ENCODE measurements at places on chromosomes 5 and 9. TPM values are rescaled to one million over a fixed set of nuclear protein-coding genes. Genes with fewer than 3 reads are reported as not detected.

DNA sequence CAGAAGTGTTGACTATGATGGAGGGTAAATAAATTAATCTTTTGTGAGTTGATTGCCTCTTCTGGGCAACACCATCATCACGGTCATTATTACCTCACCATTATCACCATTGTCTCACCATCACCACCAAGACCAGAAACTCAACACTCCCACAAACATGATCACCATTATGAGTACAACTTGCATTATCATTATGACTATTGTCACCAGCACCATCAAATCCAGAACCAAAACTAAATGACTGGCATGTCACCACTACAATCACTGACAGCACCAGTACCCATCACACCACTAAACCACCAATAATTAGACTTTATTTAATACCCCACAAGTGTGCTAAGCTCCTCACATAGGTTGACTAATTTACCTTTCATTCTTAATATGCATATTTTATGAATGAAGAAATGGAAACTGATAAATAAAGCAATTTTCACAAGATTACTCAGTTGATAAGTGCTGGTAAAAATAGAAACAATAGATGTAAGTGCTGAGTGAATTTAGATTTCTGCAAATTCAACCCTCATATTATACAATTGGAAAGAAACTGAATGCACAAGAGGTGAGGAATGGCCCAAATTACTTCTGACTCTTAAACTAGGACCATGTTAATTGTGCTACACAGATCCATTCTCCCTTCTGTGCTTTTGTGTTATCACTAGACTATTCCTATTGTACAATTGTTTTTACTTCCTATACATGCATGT, 517.8 kb upstream of the PAPPA start:
- DNase-seq, result no peak

DNA sequence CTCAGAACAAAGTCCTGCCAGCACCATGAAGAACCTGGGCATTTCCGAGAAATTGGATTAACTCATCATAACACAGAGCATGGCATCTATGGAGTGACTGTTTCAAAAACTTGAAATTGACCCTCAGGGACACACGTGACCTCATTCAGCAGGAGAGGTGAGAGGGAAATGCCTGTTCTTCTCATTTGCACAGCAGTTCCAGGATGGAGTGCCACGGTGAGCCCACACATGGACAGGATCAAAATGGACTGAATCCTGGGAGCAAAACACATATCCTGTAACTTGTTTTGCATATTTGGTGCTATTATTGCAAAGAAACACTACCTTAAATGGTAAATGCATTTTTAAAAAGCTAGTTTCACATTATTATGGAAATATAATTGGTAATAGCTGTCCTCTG, 256.1 kb upstream of the IRX2 start:
- no peak for DNase-seq

DNA sequence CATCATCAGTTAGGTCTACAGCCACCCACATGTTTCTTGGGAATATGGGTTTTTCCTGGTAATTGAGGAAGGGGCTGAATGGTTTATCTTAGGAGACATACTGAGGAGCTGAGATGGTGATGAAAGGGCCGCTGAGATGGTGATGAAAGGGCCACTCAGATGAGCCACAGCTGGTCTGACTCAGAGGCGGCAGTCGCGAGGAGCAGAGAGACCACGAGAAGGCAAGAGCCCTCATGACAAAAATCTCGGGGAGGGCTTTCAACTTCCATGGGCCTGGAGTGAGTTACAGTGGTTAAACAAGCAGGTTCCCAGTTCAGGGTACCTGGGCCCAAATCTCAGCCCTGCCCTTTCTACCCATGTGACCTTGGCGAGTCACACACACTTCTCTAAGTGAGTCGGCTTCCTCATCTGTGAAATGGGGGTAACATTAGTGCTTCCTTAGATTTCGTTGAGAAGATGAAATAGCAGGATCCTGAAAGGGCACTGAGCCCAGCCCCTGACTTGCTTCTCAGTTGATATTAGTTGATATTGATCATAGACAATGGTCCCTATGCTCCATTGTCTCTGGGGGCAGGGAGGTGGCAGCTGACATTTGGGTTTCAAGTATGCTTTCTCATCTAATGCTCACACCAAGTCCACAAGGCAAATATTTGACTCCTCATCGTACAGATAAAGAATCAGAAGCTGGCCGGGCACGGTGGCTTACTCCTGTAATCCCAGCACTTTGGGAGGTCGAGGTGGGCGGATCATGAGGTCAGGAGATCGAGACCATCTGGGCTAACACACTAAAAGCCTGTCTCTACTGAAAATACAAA, 169.5 kb downstream of the RGS3 start:
- DNase-seq, result no peak

DNA sequence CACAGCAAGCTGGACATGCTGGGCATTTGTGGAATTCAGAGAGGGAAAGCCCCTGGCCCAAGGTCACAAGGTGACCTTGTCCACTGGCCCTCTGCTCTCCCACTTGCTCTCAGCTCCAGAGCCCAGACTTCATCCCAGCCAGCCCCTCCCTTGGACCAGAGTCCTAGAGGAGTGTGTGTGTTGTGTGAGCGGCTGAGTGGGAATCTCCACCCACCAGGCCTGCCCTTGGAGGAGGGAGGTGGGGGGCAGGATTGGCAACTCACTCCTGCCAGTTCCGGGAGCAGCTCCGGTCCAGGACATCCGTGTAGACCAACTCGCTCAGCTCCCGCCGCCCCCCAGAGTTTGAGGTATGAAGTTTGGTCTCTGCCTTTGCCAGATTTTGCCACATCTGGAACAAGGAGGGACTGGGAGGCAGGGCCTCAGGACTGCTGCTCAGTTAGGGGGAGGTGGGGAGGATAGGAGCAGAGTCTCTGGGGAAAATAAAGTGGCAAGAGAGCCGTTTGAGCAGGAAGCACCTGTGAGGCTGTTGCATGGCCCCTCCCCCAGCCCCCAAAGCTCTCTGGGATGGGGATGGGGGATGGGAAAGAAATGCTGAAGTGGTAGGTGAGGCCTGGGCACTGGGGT, 1.4 kb downstream of the MZB1 start:
- no peak for DNase-seq

Gene PCDHGB1
- 6.9 TPM for total RNA-seq

- no peak for DNase-seq
These were observed 79.3 kb upstream of the MAP3K1 start for GRCh38 chr5:56735849-56736641.

Gene SPATA31D4
- not detected for total RNA-seq

DNA sequence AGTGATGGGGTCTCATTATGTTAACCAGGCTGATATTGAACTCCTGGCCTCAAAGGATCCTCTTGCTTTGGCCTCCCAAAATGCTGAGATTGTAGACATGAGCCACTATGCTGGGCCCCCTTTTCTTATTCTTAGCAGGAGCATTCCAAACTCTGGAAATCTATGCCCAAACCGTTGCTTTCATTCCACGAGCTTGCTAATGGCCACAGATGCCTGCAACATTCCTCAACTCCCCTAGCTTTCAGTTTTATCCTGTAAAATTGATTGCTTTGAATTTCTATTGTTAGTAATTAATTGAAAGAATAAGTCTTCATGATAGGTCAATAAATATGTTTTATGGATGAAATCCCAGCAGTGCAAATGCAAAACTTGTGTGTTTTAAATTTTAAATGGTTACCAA, 564.8 kb upstream of the WWC1 start:
- no peak for DNase-seq

DNA sequence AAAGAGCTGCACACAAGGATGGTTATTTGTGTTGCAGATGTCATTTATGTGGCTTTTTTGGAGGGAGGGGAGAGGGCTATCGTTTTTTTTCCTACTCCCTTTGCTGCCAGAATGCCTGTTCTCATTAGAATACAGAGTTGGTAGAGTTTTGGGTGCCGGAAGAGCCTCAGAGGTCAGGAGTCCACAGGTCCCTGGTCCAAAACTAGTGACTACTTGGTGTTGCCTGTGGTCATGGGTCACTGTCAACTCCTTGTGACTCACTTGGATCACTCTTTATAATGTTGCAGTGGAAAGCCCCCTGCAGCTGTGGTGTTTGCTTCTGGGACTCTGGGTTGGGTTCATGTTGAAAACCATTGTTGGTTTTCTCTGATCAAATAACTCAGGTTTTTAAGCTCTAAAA, 131.4 kb downstream of the MAST4 start:
- no peak for DNase-seq

GRCh38 chr5:137113161-137113560, 386.0 kb downstream of the SPOCK1 start:
- DNase-seq, result no peak

Gene CCNI2
- total RNA-seq, result not detected

Gene FOXD4L5
- total RNA-seq, result 0.14 TPM

Gene APBA1
- total RNA-seq, result 9.5 TPM

GRCh38 chr9:91474656-91475055, 51.0 kb upstream of the NFIL3 start:
- no peak for DNase-seq

DNA sequence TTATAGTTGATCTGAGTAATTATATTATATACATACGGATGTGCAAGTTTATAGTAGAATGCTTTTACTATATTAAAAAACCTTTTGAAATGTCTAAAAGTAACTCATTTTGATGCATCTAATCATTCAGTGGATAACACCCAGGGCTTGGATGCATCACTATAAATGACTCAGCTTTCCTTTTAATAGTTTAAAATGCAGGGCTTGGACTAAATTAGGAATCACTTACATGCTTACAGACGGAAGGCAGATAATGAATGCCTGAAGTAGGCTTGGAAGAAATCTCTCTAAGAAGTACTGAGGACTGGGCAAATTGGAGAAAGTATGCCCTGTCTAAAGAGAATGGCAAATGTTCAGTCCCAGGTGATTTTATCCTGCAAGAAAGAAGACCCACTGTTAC, 362.5 kb upstream of the CCNH start:
- no peak for DNase-seq

Gene PCDHGC5
- 7.5 TPM for total RNA-seq

GRCh38 chr5:112799661-112800060, 61.4 kb upstream of the SRP19 start:
- DNase-seq, result no peak

Gene IL3
- total RNA-seq, result not detected

Gene DBH
- total RNA-seq, result not detected

Gene IL7R
- 1.3 TPM for total RNA-seq

DNA sequence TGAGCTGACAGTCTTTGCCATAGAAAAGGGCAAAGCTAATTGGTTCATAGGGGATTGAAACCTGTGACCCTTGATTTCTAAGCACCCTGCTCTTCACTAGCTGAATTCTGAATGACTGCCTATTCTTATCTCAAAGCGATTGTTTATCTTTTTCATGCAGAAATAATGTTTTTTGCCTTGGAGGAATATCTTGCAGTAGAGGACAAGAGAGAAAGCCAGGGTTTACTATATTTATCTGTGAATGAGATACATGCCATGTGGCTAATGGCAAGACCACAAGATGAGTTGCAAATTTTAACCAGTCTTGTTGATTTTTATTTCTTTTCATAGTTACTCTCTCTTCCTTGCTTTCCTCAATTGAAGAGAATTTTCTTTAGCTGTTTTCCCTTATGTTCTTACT, 185.0 kb downstream of the CNTLN start:
- DNase-seq, result no peak

DNA sequence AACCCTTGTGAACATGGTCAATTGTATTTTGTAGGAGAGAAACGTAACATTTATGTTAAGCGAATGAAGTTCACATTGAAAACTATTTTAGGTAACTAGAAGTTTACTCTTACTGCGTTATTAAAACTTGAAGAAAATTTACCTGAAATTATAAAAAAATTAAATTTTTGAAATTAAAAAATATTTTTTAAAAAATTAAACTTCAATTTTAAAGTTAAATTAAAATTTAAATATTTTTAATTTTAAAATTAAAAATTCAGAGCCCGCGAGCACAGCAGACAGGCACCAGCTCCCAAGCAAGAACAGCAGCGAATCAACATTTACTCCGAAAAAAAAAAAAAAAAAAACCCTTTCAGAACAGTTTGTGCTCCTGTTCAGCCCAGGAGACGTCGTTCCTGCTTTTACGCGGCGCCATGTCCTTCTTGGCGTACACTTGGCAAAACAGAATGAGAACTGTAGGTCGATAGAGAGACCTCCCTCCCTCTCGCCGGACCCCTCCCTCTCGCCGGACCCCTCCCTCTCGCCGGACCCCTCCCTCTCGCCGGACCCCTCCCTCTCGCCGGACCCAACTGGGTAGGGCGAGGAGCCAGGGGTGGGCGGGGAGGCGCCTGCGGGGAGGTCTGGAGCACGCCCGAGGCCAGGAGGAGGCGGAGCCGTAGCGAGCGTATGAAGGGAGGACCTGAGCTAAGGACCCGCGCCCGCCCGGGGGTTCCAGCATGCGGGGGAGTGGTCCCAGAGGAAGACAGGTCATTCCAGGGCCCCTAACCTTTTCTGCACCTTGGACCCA, 235.8 kb downstream of the ROR2 start:
- peak; percentile 79 for DNase-seq

DNA sequence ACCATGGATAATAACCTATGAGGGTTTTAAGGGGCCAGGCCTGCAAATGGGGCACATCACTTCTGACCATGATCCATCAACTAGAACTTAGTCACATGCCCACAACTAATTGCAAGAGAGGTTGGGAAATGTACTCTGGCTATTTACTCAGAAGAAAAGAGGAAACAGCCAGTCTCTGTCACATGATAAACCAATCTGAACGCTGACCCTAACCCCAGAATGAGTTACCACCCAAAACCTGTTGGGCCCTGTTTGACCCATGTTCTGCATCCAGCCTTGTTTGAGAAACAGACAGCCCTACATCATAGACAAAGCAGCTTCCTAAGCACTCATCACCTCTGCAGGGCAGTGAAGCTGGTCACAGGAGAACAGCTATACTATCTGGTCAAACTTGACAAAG, 5.8 kb downstream of the MACROH2A1 start:
- DNase-seq, result no peak

DNA sequence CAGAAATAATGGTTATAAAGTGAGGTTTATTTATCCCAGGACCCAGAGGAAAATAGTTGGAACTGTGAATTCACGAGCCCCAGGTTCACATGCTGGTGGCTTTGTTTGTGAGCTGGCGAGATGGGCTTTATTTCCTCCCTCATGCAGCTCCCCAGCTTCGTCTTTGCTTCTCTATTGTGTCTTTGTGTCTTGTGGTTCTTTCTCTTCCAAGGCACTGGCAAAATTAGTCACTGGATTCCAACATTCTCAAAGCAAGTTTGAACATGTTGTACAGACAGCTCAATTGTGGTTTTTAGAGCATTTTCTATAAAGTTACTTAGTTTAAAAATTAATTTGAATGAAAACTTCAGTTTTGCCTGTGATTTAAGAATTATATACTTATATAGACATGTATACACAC, 7.2 kb downstream of the NDUFS6 start:
- no peak for DNase-seq

GRCh38 chr9:37788332-37788731, 3.5 kb upstream of the EXOSC3 start:
- no peak for DNase-seq
